Left lung (tissue), 14 donors: ENCODE measurements at places on chromosomes 4 and X.
A peak's percentile ranks its signal among the peaks of the same experiment; 100 is the strongest.

- DNase-seq = no peak
These were observed 72.9 kb downstream of the FAM114A1 start for GRCh38 chr4:38940476-38940875.

- peak; percentile 17 for DNase-seq
These were observed 613 bp downstream of the GLRB start for GRCh38 chr4:157076578-157076947.

GRCh38 chr4:15327311-15328298, 100.2 kb upstream of the C1QTNF7 start:
- DNase-seq = peak; percentile 68

DNA sequence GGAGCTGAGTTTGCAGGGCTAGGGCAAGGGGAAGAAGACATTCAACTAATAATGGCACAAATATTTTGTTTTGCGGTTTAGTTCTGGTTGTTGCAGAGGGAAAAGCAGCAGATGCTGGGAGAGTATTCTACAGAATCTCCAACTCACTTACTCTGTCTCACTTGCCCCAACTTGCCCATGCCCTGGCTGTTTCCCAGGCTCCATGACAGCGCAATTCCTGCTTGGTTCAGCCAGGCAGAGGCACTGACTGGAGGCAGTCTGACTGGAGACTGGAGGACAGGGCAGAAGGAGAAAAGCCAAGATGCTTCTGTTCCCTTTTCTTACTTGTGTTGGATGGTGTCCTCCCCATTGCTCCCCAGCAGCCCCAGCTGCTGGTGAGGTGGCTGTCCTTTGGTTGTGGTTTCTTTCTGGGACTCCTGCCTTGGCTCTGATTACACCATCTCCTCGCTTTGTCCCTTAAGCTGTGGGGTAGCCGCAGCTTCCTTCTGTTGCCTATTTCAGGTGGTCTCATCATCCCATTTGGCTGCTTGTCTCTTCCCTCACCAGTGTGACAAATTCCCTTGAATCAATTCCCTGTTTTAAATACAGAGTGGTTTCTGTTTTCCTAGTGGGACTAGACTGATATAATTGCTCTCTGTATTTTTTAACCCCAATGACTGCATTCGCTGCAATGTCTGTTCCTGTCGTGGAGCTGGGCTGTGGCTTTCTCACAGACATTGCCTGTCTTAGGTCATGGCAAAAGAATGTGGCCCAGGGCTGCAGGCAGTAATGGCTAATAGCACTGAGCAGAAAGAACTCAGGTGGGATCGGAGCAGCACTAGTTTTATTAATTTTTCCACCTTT, 24.2 kb upstream of the RASL11B start:
- DNase-seq = no peak

GRCh38 chr4:109365939-109366338, 63.5 kb upstream of the COL25A1 start:
- no peak for DNase-seq

DNA sequence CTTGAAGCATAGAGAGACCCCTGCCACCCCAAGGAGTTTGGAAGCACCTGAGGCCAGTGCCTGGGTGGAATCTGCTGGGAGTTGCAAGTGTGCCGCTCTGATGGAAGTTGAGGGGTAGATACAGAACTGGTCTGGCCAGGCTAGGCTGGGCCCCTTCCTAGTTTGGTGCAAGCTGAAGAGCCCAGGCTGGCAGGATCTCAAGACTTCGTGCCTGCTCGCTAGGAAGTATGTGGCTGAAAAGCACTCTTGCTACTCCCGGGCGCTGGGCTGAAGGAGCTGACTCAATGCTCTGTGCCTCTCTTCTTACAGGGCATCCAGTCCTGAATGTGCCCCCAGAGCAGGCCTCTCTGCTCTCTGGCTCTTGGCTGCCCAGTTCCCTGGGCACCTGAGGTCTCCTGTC, 51.7 kb upstream of the PJA1 start:
- peak; percentile 46 for DNase-seq

- peak; percentile 57 for DNase-seq
These were observed 9.9 kb downstream of the FNIP2 start for GRCh38 chr4:158778712-158779111.

DNA sequence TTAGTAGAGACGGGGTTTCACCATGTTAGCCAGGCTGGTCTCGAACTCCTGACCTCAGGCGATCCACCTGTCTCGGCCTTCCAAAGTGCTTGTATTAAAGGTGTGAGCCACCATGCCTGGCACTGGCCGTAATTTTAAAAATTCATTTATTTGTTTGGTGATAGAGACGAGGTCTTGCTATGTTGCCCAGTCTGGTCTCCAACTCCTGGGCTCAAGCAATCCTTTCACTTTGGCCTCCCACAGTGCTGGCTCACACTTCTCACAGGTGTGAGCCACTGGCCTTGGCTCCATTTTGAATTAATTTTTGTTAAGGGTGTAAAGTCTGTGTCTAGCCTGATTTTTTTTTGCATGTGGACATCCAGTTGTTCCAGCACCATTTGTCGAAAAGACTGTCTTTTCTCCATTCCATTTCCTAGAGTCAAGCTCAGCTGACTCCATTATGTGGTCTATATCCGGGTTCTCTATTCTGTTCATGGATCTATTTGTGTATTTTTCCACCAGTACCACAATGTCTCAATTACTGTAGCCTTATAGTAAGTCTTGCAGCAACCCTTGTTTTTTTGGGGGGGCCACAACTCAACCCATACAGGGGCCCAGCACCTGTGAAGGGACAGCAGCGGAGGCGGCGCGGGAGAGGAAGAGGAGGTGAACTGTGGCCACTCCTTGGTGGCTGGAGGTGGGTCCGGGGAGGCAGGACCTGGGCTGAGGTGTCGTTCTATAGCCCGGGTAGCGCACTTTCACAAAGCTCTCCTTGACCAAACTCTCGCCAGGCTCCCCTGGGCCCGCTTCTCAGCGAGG, 1.5 kb upstream of the NSD2 start:
- no peak for DNase-seq

GRCh38 chr4:53902786-53903185, 161.6 kb downstream of the CHIC2 start:
- no peak for DNase-seq

DNA sequence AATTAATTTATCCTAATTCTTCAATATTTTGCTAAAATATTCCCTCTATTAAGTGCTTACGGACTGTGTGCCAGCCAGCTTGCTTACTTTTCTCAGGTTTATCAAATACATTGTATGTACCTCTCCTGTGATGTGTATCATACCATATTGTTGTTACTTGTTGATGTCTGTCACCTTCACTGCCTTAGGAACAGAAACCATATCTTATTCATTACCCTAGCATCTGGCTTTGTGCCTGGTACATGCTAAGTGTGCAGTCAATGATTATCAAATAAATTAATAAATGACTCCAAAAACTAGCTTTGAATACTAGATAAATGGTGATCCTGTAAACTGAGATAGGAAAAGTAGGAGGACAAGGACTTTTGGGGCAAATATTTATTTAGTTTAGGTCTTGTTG, 6.9 kb downstream of the CLCN3 start:
- no peak for DNase-seq

- DNase-seq = no peak
These were observed 62.7 kb upstream of the CCDC160 start for GRCh38 chrX:134174273-134174660.

GRCh38 chrX:71239781-71240180, 14.2 kb downstream of the ZMYM3 start:
- no peak for DNase-seq

DNA sequence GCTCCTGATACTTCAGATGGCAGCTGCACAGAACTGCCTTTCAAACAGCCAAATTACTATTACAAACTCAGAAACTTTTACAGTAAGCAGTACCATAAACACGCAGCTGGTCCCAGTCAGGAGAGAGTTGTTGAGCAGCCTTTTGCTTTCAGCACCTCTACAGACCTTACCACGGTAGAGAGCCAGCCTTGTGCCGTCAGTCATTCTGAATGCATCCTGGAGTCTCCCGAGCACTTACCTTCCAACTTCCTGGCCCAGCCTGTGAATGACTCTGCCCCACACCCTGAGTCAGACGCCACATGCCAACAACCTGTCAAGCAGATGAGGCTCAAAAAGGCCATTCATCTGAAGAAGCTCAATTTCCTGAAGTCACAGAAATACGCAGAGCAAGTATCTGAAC, 12.4 kb downstream of the ZBTB49 start:
- DNase-seq = no peak

DNA sequence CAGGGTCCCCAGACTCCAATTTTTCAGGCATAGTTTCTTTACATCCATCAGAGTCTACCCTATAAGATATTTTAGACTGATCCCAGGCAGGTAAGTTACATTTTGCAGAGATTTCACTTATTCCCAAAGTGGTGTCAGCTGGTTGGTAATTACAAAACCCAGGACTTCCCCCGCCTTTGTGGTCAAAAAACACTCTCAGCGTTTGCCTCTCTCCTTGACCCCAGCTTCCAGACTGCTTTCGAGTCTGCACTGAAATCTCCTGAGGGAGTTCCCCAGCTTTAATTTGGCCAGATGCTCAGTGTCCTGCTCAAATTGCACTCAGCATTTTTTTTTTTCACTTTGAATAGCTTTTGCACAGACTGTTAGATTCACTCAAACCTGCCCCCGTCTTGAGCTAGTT, 11.2 kb upstream of the AMOT start:
- DNase-seq = no peak

- DNase-seq = no peak
These were observed 28.8 kb upstream of the GRIA3 start for GRCh38 chrX:123155327-123155726.

DNA sequence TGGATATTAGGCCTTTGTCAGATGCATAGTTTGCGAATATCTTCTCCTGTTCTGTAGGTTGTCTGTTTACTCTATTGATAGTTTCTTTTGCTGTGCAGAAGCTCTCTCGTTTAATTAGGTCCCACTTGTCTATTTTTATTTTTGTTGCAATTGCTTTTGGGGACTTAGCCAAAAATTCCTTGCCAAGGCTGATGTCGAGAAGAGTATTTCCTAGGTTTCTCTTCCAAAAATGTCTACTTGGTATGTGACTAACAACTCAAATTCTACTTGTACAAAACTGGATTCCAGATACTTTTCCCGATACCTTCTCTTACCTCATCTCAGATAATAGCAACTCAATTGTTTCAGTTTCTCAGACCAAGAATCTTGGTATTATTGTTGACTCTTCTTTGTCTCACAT, 142.4 kb upstream of the GLRA2 start:
- no peak for DNase-seq

DNA sequence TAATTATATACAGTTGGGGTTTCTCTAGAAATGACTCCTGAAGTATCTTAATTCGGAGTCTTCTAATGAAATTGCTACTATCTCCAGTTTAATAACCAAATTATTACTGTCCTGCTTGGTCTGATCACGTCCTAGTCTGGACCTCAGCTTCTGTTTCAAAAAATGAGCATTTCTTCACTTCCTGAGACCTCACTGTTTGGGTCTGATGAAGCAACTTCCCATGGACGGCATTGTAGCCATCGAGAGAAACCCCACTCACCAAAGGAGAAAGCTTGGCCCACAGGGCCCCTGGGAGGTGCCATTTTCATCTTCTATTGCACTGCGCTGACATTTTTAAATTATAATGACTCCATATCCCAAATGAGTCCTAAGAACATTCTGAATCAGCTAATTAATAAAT, 178.0 kb downstream of the MGST2 start:
- no peak for DNase-seq

DNA sequence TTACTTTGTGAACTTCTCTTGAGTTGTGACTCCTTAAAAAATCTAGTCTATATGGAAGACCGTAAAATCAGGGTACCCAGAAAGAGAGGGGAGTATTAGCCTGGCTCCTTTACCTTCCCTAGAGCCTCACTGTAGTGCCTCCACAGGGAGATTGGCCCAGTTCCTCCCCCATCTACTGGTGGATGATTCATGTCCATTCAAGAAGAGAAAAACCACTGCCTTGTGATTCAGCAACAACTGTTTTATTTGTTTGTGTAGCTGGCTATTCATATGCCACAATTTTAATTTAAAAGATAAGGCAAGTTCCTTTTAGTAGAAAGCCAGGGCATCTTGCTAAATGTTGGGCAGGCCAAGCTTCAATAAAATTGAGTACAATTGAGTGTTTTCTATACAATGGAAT, 221.8 kb upstream of the KCNIP4 start:
- DNase-seq = no peak

GRCh38 chr4:81213671-81214070, 1.4 kb downstream of the PRKG2 start:
- DNase-seq = no peak

DNA sequence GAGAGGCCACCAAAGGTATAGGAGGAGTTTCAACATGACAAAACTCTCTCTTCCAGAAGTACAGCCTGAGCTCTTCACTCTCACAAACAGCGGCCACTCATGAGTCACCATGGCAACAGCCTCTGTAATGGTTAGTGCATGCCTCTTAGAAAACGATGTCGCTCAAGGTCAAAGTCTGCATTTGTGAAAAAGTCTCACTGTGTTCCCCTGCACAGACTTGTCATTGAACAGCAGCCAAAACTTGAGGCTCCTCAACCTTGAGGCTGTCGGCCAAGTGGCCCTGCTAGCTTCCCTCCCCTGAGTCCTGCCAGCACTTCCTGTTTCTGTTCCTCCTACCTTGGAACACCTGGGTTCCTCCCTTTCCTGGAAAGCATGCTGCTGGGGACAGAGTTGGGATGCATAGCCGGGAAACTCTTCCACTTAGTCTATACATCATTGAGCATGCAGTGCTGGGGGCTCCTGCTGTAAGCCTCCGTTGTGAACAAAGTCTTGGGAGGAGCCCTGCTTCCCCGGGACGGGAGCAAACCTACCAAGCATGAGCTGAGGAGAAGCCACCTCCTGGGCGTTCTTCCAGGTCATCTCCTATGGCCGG, 66.6 kb downstream of the ING2 start:
- peak; percentile 84 for DNase-seq

GRCh38 chr4:17875402-17876070, 64.8 kb downstream of the NCAPG start:
- DNase-seq = no peak

GRCh38 chr4:105845559-105845958, 49.7 kb upstream of the NPNT start:
- no peak for DNase-seq

- DNase-seq = no peak
These were observed 894 bp upstream of the SH3RF1 start for GRCh38 chr4:169271692-169272007.

DNA sequence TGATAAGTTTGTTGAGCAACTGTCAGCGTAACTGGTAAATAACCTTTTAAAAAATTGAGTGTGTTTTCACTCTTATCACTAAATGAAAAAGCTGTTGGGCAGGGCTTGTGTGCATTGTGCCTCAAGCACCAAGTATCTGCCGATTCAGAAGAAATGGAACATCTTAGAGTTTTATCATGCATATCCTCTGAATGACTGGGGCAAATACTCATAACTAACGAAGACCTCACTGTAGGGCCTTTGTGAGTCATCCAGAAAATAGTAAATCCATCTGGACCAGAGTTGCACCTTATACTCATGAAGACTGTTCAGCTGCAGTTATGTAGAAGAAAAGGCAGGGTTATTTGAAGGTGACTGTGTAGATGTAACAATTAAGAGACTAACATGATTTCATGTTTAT, 222.1 kb downstream of the CAMK2D start:
- DNase-seq = no peak

- no peak for DNase-seq
These were observed 5.1 kb upstream of the OCRL start for GRCh38 chrX:129534816-129535578.

- DNase-seq = no peak
These were observed 80.3 kb upstream of the NEIL3 start for GRCh38 chr4:177229331-177229730.
